Stimulated activated CD8-positive, alpha-beta memory T cell treated with anti-CD3 and anti-CD28 coated beads, Interleukin-7, amount 100 ng/mL, for 4 hours (primary cell): ENCODE measurements at places on chromosomes 16 and 17.

DNA sequence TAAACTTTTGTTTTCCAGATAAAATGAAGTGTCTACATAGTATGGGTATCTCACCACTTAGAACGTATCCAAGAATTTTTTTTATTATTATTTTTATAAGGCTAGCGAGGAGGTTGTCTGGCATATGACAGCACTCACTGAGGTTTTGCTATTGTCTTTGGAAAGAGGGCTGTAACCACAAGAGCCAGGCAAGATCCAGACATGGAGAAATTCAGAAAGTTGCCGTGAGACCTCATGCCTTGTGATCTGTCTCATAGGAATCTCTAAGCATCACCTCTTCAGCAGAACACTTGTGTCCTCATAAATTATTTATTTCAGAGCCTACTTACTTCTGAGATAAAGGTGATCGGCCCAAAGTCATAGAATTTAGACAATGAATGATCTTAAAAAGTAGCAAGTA lies 410.8 kb downstream of the CDH11 start:
- no peak for DNase-seq

- DNase-seq: no peak
These were observed 34.8 kb downstream of the MMD start for GRCh38 chr17:55386796-55387332.

DNA sequence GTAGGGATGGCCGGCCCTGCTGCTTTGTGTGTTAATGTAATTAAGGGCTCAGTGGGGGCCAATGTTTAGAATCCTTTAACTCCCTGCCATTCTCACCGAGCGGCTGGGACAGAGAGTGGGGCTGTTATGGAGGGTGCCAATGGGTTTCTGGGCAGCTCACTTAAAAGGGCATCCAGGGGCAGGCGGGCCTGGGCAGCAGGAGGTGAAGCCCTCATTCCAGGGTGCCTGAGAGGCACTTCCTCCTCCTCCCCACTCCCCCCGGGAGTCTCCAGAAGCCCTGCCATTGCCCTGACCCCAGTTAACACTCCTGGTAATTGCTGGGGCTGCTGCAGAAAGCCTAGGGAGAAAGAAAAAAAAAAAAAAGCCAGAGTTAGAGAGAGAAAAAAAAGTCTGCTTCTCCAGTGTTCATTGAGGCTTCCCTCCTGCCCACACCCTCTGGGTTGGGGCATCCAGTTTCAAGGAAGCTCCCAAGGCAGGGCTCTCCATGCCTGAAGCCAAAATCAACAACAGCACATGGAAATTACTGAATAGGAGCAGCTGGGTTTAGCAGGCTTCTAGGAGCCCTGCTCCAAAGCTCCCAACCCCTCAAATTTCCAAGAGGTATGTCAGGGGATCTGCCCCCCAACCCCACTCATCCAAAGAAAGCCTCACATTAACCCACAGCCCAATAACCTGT lies 28.0 kb downstream of the CUEDC1 start:
- DNase-seq: no peak

- no peak for DNase-seq
These were observed 11.2 kb downstream of the NCBP3 start for GRCh38 chr17:3834811-3835210.

- DNase-seq: no peak
These were observed 167.0 kb downstream of the UTP18 start for GRCh38 chr17:51427323-51427811.

- DNase-seq: no peak
These were observed 324.1 kb downstream of the HAPSTR1 start for GRCh38 chr16:9415545-9415944.

GRCh38 chr17:80637048-80637781 lies 92.6 kb downstream of the RPTOR start:
- no peak for DNase-seq

GRCh38 chr16:83354015-83354414 lies 453.8 kb upstream of the HSBP1 start:
- no peak for DNase-seq

GRCh38 chr16:6335072-6335471 lies 997.6 kb upstream of the RBFOX1 start:
- DNase-seq: no peak

DNA sequence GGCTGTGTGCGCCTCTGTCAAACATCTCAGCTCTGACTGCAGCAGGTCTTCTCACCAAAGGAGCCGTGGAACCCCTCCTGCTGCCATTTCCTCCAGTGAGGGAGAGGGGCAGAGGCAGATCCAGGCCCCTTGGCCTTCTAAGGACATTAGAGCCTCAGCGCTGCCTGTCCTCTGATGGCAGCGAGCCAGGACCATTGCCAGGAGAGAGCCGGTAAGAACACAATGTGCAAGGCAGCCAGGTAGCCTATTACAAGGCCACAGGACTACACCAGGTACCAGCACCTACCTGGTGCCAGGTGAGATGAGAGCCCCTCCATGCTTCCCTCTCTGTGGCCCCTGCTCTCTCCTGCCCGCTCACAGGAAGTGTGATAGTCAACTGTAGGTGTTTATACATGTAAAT lies 11.0 kb downstream of the LRRC75A start:
- DNase-seq: no peak

GRCh38 chr17:3843935-3844516 lies 2.0 kb downstream of the NCBP3 start:
- peak; percentile 21 for DNase-seq

- DNase-seq: no peak
These were observed 42.9 kb downstream of the LITAF start for GRCh38 chr16:11543661-11544393.

- no peak for DNase-seq
These were observed 70.3 kb downstream of the SDR42E1 start for GRCh38 chr16:81940781-81941560.

DNA sequence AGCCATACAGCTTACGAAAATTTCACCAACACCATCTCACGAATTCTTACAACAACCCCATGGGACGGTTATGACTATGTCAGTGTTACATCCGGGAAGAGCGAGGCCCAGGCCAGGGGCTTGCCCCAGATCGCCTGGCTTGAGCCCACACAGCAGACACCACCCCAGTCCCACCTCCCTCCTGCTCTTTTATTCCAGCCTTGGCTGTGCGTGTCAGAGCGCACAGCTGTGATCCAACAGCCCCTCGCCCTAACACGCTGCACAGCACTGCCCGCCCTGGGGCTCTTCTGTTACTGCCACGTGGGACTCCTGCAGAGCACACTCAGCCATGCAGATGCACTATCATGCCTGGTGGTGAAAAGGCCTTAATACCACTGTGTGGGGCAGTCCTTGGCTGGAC lies 127.9 kb downstream of the ENGASE start:
- no peak for DNase-seq

GRCh38 chr16:48556913-48557351 lies 53.0 kb downstream of the N4BP1 start:
- DNase-seq: no peak

GRCh38 chr17:47179141-47179540 lies 10.0 kb downstream of the CDC27 start:
- no peak for DNase-seq

GRCh38 chr17:44293509-44294226 lies 14.7 kb upstream of the RUNDC3A start:
- DNase-seq: no peak

GRCh38 chr17:83194761-83195329 lies 115.4 kb downstream of the METRNL start:
- DNase-seq: no peak

GRCh38 chr16:12612598-12613101 lies 191.0 kb downstream of the CPPED1 start:
- DNase-seq: no peak
